ENCODE measurements at places on chromosomes 2 and 18.

DNA sequence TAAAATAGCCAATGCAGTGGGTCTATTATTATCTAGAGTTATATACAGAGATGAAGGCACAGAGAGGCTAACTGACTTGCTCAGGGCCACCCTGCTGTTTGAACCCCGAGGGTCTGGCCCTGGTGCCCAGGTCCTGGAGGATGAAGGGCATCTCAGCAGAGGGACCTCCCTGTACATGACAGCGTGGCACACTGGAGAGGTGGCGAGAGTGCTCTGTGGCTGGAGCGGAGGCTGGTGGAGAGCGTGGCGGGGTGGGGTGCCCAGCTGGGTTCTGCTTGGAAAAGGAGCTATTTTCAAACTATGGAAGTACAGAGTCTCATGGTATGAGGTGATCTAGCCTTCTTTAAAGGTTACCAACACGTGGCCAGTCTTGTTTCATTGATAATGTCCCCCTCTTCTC is 35.8 kb downstream of the GREB1 start:
- no peak for DNase-seq

GRCh38 chr2:172208791-172209325 is 106.2 kb upstream of the DLX2 start:
- no peak for DNase-seq

GRCh38 chr2:118371515-118371914 is 283.2 kb downstream of the INSIG2 start:
- peak; percentile 45 for DNase-seq

DNA sequence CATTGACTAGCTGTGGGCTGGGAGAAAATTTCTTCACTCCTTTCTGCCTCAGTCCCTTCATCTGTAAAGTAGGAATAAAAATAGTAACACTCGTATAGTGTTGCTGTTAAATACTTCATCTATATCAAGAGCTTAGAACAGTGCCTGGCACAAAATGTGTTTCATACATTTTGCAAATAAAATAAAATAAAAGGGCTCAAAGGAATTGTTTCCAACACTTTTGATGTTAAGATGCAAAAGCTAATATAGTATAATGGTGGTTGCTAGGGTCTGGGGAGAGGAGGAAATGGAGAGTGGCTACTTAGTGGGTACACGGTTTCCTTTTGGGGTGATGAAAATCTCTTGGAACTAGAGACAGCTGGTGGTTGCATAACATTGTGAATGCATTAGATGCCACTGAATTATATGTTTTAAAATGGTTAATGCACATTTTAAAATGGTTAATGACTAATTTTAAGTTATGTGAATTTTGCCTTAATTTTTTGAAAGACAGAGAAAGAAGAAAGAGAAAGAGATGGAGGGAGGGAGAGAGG is 542.1 kb upstream of the ID2 start:
- no peak for DNase-seq

DNA sequence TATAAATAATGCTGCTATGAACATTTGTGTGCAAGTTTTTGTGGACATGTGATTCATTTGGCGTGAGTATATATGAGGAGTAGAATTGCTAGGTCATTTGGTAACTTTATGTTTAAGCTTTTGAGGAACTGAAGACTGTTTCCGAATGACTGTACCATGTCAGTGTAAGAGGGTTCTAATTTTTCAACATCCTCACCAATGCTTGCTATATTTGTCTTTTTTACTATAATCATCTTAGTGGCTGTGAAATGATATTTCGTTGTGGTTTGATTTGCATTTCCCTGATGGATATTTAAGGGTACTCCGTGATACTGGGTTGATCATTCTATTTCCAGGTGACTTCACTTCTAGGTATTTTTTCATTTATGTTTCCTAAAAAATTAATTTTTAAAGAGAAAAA is 241.1 kb downstream of the BCL2 start:
- no peak for DNase-seq

- DNase-seq = no peak
Measured at GRCh38 chr2:39127973-39128372, 7.1 kb upstream of the SOS1 start.

DNA sequence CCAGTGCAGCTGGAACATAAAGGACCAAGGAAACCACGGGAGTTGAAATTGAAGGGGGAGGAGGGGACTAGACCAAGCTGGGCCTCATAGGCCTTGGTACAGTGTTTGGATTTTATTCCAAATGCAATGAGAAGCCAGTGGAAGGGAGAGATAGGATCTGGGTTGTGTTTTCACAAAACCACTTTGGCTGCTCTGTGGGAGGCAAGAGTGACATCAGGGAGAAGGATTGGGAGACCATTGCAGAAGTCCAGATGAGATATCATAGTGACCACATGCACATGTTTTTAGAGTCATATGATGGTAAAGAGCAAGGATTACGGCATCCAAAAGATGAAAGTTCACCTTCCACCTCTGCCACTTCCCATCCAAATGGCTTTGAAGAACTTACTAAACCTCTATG is 210.2 kb downstream of the PAX3 start:
- DNase-seq = no peak

GRCh38 chr18:50131591-50131990 is 63.4 kb downstream of the MYO5B start:
- no peak for DNase-seq

DNA sequence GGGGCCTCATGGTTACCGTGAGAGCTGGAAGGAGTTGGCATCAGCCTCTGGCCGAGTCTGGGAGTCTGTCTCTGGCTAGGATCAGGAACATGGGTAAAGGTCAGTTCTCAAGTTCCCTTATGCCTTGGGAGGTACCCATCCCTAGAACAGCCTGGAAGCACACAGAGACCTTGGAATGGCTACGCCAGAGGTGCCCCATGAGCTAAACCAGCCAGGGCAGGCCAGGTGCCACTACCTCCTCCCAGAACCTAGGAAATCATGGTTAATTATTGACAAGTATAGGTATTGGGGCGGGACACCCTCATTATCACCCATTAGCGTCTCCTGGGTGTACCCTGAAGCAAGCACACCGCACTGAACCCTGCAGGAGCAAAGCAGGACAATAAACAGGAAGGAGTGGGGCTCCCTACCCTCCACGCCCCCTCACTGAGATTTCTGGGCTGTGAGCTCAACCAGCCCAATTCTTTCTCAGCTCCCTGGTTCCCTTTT is 3.0 kb upstream of the ASPRV1 start:
- DNase-seq = no peak

GRCh38 chr2:226411727-226412360 is 387.8 kb downstream of the IRS1 start:
- no peak for DNase-seq

- DNase-seq = no peak
Measured at GRCh38 chr18:59265246-59265973, 7.8 kb downstream of the RAX start.

DNA sequence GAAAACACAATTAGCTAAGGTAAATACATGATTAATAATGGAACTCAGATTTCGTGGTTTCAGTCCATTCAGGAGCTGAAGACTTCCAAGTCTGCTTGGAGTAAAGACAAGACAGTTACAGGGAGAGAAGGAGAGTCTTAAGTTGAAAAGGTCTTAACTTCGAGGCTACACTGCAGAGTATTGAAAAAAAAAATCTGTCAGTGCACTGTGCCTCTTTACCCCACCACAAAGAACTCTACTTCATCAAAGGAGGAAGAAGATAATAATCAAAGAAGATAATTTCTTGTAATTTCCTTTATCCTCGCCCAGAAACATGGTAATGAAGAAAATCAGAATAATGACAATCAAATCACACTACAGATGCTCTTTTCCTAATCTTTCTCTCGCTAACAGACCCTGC is 75.4 kb downstream of the MEMO1 start:
- DNase-seq = no peak

- peak; percentile 23 for DNase-seq
Measured at GRCh38 chr2:197576631-197577030, 60.8 kb downstream of the MOB4 start.

DNA sequence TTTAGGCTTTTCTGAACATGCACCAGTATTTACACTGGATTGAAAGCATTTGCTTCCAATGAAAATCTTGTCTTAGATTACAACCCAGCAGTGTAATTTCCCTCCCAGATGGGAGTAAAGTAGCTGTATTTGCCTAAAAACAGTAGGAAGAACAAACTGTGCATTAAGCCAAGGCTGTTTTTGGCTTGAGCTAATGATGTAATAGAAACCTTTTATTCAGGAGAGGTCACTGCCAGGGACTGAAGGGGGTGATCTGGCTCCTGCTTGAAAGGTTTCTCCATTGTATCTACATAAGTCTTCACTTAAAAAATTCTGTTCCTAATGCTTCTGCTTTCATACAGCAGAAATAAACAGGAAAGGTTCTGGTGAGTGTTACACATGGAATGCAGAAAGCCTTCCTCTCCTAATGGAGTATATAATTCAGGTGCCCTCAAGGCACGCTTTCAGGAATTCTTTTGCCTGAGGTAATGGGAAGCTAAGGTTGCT is 74.4 kb downstream of the MEIS1 start:
- DNase-seq = no peak

- no peak for DNase-seq
Measured at GRCh38 chr2:209426432-209426831, 2.6 kb downstream of the MAP2 start.

DNA sequence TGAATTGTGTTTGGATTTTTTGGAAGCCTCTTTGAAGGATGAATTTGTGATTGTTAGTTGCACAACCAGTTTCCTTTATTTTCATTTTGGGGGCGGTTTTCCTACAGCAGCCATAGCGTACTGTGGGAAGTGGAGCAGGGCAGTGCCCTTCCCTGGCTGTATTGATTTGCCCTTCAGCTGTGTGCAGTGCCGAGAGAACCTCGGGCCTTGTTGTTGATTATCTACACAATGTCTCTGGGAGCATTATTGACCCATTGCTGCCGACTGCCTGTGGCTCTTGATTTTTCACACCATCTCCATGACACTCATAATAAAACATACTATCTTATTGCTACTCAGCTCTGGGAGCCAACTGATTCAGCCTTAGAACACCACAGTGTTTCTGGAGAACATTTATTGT is 162.2 kb upstream of the BOD1L2 start:
- DNase-seq = no peak

GRCh38 chr2:119366161-119366648 is 429 bp downstream of the C2orf76 start:
- no peak for DNase-seq

DNA sequence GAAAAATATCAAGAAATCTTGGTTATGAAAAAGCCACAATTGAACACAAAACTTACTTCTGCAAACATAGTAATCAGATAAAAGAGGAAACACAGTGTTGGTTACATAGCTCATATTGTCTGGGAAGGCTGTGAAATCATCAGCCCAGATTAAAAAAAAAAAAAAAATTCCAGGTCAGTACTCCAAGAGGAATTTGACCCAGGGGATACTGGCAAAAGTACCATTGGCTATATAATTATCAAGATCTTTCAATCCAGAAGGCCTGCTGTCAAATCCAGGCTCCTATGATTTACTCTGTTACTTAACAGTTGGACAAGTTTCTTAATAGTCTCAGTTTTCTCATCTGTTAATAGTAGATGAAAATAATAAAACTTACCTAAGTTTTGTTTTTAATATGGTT is 12.9 kb upstream of the IKZF2 start:
- no peak for DNase-seq

DNA sequence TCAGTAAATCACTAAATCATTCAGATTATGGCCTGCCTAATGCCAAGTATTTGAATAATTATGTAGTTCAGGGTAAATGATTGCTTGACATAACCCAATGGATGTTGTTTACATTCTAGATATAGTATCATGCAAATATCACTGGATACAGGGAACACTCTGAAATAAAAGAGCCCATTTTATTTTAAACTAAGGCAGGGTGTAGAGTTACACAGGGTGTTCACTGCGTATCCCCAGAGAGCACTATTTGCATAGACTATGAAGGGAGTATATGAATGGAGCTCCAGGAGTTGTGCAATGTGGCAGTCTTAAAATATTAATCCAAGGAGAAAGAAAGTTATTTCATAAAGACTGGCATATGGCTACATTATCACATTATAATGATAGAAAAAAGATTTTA is 701.1 kb upstream of the KLHL29 start:
- no peak for DNase-seq

DNA sequence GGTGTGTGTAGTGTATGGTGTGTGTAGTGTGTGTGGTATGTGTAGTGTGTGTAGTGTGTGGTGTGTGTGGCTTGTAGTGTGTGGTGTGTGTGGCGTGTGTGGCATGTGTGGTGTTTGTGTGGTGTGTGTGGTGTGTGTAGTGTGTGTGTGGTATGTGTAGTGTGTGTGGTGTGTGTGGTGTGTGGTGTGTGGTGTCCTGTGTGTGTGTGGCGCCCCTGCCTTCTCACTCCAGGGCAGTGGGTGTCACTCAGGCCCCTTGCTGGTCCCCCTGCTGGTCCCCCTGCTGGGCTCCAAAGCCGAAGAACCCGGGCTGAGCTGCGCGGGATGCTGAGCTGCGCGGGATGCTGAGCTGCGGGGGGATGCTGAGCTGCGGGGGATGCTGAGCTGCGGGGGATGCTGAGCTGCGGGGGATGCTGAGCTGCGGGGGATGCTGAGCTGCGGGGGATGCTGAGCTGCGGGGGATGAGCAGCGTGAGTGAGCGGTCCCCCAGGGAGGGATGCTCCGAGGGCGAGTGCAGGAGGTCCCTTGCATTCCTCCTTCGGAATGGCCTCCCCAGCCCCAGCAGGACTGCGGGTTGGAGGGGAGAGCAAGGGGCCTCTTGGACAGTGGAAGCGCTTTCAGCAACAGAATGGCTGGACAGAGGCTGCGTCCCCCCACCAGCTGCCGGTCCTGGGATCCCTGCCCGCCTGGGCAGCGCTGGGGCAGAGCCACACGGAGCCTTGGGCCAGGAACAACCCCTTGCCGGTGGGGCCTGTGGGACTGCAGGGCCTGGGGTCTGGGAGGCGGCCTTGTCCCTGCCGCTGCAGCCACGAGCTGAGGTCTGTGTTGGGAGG is 3.4 kb upstream of the RTP5 start:
- DNase-seq = no peak

- DNase-seq = peak; percentile 21
Measured at GRCh38 chr2:75022516-75022915, 64.1 kb downstream of the POLE4 start.

GRCh38 chr2:181038796-181039195 is 58.4 kb downstream of the UBE2E3 start:
- no peak for DNase-seq

DNA sequence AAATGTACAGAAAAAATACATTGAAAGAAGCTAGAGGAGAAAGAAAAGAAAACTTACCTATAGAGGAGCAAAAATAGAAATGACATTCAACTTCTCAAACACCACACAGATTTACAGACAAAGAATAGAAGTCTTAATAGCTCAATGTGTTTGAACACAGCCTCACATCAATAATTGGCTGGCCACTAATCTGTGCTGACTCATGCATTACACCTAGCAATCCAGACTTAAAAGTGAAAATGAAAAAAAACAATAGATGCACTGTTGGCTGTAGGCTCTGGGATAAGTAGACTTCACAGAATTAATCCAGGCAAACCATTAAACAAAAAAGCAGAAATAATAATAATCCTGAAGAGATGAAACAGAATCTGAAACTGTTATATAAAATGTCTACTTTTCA is 961.3 kb upstream of the CELF4 start:
- DNase-seq = no peak

GRCh38 chr2:98487806-98488189 is 43.1 kb downstream of the INPP4A start:
- no peak for DNase-seq

GRCh38 chr2:165746501-165746900 is 47.5 kb downstream of the GALNT3 start:
- DNase-seq = no peak

Data from fibroblast of skin of left biceps (primary cell).